ENCODE measurements at places on chromosomes 5 and 9.
A peak's percentile ranks its signal among the peaks of the same experiment; 100 is the strongest.

- no peak for DNase-seq
Observed at GRCh38 chr5:89260254-89260653, 377.3 kb upstream of the MEF2C start.

GRCh38 chr5:116947691-116948528 is 373.3 kb upstream of the SEMA6A start:
- peak; percentile 10 for DNase-seq

GRCh38 chr5:118832974-118833373 is 155.4 kb downstream of the DTWD2 start:
- no peak for DNase-seq

- DNase-seq: no peak
Observed at GRCh38 chr9:137676998-137677397, 58.2 kb downstream of the EHMT1 start.

DNA sequence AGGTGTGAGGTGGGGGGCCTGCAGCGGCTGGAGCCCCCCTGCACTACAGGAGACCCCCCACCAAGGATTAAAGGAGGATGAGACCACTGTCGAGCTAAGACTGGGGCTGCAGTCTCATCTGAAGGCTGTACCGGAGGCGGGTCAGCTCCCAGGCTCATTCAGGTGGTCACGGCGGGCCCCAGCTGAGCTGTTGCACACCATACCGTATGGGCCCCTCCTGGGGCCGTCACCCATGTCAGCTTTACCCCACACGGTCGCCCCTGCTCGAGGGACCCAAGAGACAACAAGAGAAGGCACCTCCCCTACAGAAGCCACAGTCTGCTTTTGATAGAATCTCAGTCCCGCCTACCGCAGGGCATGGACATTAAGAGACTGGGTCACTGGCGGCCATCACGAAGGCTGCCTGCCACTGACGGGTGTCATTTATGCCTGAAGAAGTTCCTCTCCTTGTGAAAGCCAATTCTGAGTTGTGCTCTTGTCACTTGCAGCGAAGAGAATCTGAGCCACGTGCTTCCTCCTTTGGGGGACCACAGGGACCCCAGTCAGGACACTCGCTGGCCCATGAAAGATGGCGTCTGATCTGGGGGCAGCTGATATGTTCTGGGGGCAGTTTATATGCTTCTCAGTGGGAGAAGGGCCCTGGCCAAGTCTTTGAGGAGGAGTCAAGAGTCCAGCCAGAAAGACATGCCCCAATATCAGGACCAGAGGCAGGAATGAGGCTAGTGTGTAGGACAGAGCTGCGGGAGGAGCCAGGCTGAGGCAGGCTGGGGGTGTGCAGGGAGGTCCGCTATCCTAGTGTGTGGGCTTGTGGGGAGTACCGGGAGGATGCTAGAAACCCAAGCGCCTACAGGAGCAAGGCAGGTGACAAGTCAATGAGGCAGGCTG is 102.4 kb downstream of the ZNF354C start:
- DNase-seq: no peak

- DNase-seq: no peak
Observed at GRCh38 chr9:126517833-126518356, 95.8 kb upstream of the LMX1B start.

DNA sequence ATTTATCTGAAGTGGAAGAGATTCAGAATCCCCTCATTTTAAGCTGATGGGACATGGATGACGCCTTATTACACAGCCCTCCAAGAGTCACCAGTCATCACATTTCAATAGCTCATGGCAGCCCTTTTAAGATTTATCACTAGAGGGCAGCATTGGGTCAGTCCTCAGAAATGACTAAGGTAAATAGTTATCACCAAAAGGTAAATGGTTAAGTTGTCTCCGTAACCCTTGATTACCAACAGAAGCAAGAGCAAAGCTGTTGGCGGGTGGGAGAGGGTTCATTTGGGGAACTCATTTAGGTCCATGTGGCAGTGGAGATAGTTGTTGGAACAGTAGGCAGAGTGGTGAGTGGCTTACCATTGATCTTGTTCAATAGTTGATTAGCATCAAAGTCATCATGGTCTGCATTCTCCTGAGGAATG is 12.0 kb upstream of the C9 start:
- DNase-seq: peak; percentile 1

- DNase-seq: no peak
Observed at GRCh38 chr5:177434437-177434836, 8.0 kb downstream of the GRK6 start.

DNA sequence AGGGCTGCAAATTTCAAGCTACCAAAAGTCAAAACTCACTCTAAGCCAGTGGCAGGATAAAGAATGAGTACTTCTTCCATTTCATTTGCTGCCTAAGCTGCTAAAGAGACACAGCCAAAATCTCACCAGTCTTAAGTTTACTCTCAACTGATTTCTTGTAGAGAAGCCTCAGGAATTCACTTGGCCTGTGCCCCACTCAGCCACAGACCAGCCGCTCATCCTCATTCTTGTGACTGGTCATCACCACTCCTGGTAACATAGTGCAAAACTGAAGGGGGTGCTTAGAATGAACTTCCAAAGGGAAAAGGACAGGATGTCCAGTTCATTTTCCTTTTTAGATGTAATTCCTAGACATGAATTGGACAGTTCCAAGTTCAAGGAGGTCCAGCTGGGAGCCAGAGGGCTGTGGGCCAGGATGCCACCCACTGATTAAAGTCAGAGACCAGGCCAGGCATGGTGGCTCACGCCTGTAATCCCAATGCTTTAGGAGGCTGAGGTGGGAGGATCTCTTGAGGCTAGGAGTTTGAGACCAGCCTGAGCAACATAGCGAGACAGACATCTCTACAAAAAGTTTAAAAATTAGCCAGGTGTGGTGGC is 72.7 kb upstream of the RANBP3L start:
- DNase-seq: no peak

- DNase-seq: no peak
Observed at GRCh38 chr9:71830153-71830552, 61.8 kb upstream of the CEMIP2 start.

DNA sequence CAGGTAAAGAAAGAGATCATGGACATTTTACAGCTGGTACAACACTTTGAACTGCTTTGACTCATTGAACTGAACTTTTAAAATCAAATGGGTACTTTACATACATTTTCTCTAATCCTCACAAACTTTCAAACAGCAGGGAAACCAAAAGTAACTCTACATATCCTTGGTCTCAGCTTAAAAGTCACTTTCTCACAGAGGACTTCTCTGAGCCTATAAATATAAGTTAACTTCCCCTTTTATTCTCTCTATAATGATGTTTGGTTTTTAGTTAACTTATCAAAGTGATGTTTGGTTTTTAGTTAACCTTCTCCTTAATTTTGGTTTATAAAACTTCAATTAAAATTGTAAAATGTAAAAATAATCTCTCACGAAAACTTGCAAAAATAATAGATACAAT is 209.8 kb downstream of the MCTP1 start:
- no peak for DNase-seq

DNA sequence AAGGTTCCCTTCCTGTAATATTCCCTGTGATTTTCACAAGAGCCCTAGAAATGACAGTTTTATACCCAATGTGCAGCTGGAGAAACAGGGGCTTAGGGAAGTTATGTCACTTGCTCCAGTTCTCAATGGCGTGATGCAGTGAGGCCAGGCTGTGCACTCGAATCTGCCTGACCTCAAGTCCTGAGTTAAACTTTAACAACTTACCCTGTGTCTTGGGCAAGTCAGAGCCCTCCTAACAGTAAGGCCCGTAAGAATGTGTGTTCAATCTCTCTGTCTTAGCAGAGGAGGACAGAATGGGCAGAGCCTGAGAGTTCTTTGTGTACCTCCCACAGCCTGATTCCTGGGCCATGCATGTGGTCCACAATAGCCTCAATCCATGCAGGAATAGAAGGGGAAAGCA is 181.1 kb downstream of the TRIM32 start:
- DNase-seq: no peak

GRCh38 chr9:14307989-14308852 is 5.7 kb downstream of the NFIB start:
- no peak for DNase-seq

DNA sequence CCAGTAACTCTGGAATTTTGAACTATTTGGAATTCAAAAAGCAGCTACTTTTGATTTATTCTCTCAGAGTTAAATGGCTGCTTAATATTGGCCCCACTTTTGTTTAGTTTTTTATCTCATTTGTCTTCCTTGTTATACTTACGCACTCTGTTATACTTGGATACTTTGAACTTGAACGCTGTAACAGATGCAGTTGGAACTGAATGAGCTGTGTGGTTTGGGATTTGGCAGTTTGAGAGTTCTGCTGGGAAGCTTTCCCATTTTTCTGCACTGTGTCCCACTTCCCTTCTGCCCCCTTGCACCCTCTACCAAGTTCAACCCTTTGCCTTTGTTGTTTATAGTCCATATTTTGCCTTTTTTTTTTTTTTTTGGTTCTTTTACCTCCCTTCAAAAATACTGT is 3.8 kb downstream of the RHOBTB3 start:
- DNase-seq: no peak

DNA sequence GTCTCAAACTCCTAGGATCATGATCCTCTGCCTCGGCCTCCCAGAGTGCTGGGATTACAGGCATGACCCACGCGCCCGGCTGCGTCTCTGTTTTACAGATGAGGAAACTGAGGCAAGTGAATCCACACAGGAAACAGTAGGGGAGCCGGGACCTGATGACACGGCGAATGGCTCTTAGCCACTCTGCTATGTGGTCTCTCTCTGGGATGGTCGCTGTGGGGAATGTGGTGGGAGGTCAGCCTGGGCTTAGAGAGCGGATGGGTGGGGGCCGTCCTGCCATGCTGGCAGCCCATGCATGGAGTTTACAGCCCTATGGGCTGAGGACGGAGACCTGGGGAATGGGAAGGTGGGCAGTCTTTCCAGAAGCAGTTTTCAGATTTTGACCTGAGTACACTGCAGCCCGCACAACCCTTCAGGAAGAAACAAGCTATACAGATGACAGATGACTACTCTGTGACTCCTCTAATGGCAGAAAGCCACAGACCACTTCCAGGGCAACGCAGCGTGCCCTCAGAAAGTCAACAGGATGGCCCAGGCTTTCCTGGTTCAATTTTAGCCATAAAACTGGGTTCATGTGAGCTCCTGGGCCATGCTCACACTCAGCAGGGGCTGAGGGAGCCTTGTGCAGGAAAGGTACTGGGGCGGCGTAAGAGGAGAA is 136.1 kb upstream of the RAPGEF1 start:
- DNase-seq: no peak

All from NCI-H2029 treated with DMSO at 0.1 percent for 48 hours (cell line).